ENCODE measurements at places on chromosomes 3 and 15.
A peak's percentile ranks its signal among the peaks of the same experiment; 100 is the strongest.

DNA sequence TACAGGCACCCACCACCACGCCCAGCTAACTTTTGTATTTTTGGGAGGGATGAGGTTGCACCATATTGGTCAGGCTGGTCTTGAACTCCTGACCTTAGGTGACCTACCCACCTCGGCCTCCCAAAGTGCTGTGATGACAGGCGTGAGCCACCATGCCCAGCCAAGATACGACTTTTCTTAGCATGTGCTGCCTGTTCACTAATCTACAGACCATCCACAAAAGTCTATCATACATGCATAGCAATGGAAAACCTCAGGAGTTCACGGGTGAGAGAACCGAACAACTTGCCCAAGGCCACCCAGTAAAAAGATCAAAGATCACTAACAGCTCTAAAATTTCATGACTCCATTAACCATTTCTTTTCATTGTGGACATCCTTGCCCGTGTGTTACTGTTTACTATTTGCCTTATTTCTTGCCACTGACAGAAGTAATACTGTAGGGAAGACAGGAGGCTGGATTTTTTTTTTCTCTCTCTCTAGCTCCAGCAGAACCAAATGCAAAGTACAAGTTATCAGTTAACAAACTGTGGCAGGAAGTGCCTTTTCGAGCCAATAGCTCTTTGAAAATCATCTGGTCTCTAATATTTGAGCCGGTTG, 92.3 kb downstream of the FOXP1 start:
- DNase-seq = no peak

DNA sequence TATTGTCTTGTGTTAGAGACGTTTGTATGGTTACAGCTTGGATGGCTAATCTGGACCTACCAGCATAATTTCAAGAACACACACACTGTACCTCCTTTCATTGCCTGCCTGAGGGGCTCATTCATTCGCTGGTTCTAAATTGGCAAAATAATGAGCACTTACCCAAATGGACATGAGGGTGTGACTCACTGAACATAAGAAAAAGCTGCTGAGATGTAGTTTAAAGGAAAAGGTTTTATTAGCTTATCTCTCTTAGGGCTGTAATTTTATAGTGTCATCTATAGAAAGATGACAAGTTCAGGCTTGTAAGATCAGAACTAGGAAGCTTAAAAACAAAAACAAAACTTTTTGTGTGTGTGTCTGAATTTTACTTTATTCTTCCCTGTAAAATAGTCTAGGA, 120.7 kb upstream of the WNT7A start:
- no peak for DNase-seq

GRCh38 chr15:50676799-50677483, 9.7 kb downstream of the TRPM7 start:
- DNase-seq = no peak

DNA sequence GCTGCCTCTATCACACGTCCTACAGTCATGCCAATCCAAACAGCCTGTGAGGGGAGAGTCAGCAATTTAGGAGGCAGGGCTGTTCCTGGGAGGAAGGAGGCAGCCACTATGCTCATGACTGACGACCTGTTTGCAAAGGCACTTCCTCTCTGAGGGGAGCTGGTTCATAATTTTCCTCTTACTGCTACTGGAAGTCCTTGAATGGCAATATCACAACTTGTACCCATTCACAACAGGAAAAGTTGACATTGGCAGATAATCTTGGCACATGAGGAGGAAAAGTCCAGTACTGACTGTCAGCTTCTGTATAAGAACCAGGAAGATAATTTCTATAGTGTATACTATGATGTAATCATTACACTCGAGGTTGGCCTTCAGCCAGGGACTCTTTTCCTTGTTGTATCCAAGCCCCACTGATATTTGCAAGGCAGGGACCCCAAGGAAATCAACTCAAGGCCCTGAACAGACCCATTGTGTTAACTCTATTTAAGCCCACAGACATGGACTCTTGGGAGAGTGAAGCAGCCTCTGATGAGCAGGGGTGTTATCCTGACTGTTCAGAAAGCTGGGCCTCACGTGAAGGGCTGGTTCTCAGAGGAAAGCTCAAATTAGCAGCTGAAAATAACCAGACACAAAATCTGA, 267.3 kb upstream of the ADAMTS9 start:
- DNase-seq = no peak

DNA sequence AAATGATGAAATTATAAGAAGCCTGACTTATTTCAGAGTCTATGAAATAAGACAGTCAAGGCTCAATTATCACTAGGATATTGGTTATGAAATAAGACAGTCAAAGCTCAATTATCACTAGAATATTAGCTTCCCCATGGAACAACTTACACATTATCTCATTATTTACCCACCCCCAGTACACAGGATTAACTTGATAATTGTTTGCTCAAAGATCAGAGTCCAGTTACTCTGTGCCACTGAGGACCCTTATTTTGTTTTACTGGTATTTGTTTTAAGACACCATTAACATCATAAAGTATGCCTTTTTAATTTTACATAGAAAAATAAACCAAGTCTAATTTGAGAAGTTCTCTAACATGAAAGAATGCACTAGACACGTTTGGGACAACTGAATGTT, 225.4 kb downstream of the SI start:
- no peak for DNase-seq

DNA sequence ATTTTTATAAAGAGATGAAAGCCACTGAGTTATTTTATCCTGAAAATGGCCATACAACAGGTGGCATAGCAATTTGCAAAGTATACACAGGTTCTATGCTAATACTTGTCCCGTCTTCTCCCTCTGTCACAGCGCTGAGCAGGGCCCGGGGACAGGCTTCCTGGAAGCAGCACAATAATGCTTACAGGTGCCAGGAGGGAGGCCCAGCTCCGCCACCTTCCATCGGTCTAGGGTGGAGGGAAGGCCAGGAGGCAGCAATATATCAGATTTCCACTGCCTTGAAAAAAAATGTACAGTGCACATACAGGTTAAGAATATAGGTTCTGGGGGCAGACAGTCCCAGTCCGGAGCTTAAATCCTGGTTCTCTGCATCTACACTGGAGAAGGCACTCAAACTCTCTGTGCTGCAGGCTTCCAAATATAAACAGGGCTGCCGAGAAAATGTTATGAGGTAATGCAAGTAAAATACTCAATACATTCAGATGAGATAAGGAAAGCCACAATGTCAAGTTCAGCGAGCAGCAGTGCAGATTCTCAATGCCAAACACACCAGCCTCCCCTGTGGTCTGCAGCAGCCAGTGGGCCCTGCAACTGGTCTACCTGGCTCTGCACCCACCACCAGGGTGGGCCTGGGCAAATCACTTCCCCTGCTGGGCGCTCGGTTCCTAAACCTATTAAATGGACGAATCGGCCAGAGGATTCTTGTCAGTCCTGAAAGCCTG, 189.6 kb downstream of the XXYLT1 start:
- DNase-seq = no peak

DNA sequence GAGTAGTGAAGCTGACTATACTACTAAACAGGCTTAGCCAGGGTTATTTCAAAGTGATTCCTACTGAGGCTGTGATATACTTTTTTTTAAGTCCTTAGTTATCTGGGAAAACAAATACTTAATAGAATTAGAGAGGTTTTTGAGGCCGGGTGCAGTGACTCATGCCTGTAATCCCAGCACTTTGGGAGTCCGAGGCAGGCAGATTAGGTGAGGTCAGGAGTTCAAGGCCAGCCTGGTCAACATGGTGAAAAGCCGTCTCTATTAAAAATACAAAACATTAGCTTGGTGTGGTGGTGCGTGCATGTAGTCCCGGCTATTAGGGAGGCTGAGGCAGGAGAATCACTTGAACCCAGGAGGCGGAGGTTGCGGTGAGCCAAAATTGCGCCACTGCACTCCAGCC, 34.2 kb downstream of the PRTG start:
- DNase-seq = no peak

DNA sequence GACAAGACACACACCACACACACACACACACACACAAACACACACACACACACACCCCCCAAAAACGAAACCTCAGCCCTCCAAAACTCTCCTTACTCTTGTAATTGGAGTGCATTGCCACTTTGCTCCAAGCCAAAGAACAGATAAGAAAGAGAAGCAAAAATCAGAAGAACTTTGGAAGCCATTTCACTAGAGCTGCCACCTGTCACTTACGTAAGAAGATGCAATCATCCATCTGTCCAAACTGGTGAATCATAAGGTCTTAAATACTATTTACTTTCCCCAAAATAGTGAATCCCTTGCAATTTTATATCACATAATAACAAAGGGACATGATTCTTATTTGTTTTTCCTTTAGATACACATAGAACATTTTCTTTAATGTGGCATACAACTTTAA, 285.4 kb downstream of the ZBTB20 start:
- DNase-seq = no peak

DNA sequence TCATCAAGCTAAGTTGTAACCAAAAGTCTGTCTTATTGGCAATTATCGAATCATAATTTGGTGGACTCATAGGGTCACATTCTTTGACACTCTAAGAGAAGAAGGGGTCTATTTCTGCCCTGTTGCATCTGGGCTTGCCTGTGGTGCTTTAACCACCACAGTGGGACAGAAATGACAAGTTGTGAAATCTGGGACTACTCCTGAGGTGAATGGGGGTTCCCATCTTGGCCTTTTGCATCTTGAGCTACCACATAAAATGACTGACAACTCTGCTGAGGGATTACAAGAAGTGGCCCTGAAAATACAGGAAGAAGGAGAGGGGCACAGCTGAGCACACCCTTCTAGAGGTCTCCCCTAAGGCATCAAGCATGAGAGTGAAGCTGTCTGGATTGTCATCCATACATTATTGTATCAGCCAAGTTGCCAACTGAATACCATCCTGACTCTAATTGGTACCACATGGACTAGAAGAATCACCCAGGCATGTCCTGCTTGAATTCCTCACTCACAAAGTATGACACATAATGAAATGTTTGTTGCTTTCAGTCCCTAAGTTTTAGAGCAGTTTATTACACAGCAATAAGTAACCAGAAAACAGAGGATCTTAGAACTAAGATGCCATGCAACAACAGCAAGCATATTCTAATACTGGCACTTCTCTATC, 306.5 kb downstream of the ROBO1 start:
- no peak for DNase-seq

- peak; percentile 67 for DNase-seq
Measured at GRCh38 chr15:99450896-99451358, 114.9 kb upstream of the MEF2A start.

- DNase-seq = no peak
Measured at GRCh38 chr3:110414855-110415254, 656.8 kb upstream of the NECTIN3 start.

- DNase-seq = no peak
Measured at GRCh38 chr15:93179700-93180102, 90.7 kb upstream of the RGMA start.

GRCh38 chr3:11522398-11522715, 121.4 kb downstream of the VGLL4 start:
- DNase-seq = no peak

GRCh38 chr3:95394286-95394685, 1331.4 kb downstream of the NSUN3 start:
- DNase-seq = no peak

DNA sequence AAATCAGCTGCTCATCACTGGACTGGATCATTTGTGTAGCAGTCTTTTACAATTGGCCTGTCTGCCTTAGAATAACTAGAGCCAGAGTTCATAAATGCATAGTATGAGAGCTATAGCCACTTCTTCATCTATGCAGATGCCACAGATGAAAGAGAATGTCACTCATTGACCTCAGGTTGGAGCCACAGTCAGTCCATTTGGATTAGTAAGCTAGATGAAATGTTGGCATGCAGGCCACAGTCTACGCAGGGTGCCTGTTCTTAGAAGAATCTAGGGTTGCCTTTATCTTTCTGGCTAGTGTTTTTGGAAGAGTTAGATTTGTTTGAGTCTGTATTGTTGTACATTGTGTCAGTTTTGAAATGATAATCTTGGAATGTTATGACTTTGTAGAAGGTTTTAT, 25.4 kb upstream of the EDEM1 start:
- no peak for DNase-seq

GRCh38 chr3:98612996-98613517, 19.6 kb upstream of the CPOX start:
- no peak for DNase-seq

DNA sequence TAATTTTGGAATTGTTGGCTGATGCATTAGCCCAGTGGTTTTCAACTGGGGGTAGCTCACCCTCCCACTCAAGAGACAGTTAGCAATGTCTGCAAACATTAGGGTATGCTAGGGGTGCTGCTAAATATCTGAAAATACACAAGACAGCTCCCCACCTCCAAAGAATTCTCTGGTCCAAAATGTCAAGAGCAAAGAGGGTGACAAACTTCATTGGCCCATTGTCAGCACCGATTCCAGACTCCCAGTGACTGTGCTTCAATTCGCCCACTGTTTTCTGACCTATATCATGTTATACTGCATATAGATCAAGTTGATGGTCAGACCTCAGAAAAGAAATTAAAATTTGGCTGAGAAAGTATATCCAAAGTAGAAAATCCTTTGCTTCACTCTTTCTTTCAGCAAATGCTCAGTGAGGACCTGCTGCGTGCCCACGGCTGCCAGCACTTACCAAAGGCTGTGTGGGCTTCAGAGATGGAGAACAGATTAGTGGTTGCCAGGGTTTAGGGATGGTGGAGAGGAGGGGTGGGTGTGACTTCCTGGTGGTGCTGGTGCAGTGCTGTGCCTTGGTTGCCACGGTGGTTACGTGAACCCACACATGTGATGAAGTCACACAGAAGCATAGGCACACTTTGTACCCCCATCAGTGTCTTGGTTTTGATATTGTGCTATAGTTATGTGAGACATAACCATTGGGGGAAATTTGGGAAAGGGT, 204.0 kb downstream of the PLCL2 start:
- DNase-seq = no peak

DNA sequence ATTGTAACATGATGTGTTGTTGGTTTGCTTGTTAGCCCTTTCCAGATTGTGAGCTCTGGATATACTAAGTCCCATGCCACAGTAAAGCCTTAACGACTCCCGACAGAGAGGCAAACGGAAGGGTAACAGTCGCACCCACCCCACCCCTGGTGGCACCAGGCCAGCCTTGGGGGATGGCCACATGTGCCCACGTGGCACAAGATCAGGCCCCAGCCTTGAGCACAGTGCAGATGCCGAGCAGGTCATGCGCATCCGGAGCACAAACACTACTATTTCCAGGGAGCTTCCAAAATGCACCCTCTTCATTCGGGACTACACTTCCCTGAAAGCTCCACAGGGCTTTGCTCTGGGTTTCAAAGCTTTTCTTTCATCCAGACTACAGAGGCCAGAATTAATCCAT, 10.7 kb upstream of the HPS3 start:
- no peak for DNase-seq

DNA sequence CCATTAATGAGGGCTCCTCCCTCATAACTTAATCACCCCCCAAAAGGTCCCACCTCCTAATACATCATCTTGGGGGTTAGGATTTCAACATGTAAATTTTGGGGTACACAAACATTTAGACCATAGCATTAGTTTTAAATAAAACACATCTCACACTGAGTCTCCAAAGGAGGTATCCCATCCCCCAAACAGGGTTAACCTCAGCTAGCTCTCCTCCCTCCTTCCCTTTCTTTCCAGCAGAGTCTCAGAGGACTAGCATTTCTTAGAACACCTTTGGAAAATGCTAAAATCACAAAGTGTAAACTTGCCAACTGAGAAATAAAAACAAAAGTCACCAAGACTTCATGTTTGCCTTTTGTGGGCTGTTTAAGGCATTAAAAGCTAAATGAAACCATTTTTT, 51.2 kb upstream of the FOXB1 start:
- no peak for DNase-seq
